Prostate gland (tissue), 2 donors: ENCODE measurements at places on chromosomes 3 and 15. TPM values are rescaled to one million over a fixed set of nuclear protein-coding genes. Genes with fewer than 3 reads are reported as not detected.

The ZNF654 gene
- 12.5 TPM for total RNA-seq

The STXBP5L gene
- 4.8 TPM for total RNA-seq

The BCHE gene
- 2.2 TPM for total RNA-seq

DNA sequence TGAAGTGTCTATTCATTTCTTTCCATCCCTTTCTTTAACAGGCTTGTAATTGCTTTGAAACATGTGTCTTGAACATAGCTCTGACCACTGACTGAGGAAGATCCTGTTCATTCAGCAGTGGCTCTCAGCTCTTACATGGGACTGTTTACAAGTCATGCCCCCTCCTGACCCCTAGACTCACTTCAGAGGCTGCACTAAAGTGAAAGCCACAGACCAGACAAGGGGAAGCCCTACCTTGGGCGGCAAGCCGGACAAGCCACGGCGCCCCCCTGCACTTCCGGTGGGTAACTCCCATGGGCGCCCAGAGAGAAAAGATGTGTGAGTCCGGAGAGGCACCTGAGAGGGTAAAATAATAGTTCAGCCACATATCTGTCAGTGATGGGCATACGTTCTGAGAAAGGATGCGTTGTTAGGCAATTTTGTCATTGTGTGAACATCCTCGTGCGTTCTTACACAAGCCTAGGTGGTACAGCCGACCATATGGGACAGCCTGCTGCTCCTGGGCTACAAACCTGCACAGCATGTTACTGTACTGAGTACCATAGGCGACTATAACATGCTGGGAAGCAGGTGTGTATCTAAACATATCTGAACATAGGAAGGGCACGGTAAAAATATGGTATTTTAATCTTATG, 116.2 kb downstream of the CHSY1 start:
- no peak for DNase-seq

GRCh38 chr15:76169018-76169417, 109.2 kb downstream of the TMEM266 start:
- DNase-seq = no peak

DNA sequence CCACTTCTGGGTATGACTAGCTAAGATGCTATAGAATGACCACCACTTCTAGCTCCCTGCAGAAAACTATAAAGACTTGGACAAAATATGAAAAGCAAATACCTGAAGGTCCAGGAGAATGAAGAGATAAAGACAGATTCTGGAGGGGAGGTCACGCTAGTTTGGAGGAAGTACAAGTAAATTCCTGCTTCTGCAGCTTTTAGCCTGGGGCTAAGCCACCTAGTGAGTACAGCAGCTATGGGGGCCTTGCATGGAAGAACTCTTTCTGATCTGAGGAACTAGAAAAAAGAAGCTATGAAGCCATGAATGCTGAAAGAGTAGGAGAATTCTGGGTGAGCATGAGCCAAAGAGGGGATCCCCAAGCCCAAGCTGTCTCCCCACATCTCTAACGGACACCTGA, 29.8 kb downstream of the NRG4 start:
- no peak for DNase-seq

- no peak for DNase-seq
These were observed 2.0 kb downstream of the KLF15 start for GRCh38 chr3:126355251-126355650.

DNA sequence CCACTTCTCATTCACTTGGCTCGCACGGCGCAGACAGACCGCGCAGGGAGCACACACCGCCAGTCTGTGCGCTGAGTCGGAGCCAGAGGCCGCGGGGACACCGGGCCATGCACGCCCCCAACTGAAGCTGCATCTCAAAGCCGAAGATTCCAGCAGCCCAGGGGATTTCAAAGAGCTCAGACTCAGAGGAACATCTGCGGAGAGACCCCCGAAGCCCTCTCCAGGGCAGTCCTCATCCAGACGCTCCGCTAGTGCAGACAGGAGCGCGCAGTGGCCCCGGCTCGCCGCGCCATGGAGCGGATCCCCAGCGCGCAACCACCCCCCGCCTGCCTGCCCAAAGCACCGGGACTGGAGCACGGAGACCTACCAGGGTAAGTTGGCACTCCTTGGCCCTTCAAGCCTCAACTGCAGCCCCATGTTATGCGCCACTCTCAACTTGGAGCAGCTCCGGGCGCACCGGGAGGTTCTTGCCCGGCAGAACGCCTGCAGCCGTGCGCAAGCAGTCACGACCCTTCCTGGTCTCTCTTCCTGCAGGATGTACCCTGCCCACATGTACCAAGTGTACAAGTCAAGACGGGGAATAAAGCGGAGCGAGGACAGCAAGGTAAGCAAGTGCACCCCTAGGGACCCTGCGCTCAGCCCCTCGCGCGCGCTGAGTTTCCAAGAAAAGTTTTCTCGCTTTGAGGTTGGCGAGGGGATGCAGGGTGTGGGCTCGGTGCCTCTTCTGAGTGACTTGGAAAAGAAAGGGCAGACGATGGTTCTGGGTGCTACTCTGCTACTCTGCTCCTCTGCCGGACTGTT, at the start of gene BHLHE40:
BHLHE40 (plus strand) TSS at position 10 of the 801 bp plus-strand sequence; CDS start at position 292, 282 bp downstream.
- DNase-seq = no peak

- DNase-seq = no peak
These were observed 17.8 kb upstream of the MCCC1 start for GRCh38 chr3:183117056-183117455.

DNA sequence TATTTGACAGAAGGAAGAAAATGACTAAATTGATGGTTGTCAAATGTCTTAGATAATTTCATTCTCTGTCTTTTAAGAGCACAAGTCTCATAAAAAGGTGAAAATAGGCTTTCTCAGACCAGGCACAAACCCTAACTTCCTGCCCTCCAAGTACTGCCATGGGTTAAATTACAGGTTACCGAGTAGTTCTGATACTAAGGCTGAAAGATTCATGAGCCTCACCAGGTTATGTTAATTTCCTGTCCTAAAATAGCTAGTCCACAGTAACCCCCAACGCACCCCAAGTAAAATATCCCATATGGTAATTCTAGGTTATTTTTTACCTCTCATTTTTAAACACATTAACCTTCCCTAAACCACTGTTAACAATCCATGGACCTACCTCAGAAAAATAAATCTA, 42.0 kb downstream of the GSK3B start:
- no peak for DNase-seq
